ENCODE measurements at places on chromosomes 16 and 17.

GRCh38 chr17:79331492-79331891 lies 256.9 kb downstream of the ENGASE start:
- no peak for DNase-seq

GRCh38 chr17:8365143-8365542 lies 11.4 kb downstream of the KRABD2 start:
- DNase-seq: no peak

DNA sequence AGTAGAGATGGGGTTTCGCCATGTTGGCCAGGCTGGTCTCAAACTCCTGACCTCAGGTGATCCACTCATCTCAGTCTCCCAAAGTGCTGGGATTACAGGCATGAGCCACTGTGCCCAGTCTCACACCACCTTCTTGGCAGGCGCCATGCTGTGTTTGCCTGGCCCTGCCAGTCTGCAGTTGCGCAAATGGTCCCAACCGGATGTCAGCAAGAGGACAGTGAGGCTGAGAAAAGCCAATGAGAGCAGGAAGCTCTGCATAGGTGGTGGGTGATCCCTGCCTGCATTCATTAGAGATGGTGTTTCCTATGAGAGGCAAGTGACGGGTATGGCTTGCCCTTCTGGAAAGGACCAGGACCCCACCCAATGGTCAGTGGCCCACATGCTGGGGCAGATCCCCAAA lies 59.3 kb downstream of the PECAM1 start:
- no peak for DNase-seq

DNA sequence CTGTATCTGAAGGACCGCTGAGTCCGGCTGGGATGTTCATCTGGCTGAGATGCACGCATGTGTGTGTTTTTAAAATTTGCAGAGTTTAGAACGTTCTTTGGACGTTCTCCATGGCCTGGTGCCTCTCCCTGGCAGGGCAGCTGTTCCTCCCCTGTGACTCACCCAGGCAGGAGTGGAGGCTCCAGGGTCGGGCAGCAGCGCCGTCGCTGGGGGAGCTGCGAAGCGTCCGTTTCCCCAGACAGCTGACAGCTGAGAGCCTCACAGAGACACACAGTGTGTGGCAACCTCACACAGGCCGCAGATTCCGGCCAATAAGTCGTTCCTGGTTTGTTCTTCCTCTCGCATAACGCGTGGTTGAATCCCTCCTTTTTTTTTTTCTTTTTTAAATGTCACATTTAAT lies 80.6 kb downstream of the OR1D5 start:
- DNase-seq: no peak

- DNase-seq: no peak
Measured at GRCh38 chr17:45171338-45172231, 9.9 kb downstream of the HEXIM2 start.

DNA sequence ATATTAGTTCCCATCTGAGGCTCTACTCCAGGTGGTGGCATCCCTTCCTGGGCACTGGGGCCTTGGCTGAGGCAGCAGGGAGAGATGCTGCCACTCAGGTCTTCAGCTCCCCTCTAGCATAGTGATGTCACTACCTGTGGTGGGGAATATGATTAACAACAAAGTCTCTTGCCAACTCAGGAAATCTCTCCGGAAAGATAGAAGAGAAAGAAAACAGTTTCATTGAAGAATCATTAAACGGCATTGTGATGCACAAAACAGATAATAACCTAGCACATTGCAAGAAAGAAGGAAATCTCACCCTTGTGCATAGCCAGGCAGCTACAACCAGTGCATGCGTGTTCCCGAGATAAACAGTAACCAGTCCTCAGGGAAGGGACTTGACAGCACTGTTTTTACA lies 12.2 kb upstream of the ZNF267 start:
- no peak for DNase-seq

DNA sequence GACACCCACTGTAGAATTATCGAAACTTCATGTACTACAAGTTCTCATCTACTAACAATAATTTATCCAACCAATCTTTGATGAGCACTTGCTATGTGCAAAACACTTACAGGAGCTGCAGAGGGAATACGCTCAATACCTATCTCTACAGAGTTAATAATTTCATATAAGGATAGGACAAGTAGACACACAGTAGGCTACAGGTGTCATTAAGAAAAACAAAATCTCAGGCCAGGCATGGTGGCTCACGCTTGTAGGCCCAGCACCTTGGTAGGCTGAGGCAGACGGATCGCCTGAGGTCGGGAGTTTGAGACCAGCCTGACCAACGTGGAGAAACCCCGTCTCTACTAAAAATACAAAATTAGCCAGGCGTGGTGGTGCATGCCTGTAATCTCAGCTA lies 91.3 kb upstream of the PLEKHM1 start:
- no peak for DNase-seq

- no peak for DNase-seq
Measured at GRCh38 chr17:50219342-50219741, 17.9 kb upstream of the COL1A1 start.

GRCh38 chr17:903691-904481 lies 75.7 kb downstream of the NXN start:
- DNase-seq: no peak

- no peak for DNase-seq
Measured at GRCh38 chr16:77969861-77970260, 52.5 kb upstream of the CLEC3A start.

GRCh38 chr17:5678171-5678570 lies 93.9 kb upstream of the NLRP1 start:
- DNase-seq: no peak

DNA sequence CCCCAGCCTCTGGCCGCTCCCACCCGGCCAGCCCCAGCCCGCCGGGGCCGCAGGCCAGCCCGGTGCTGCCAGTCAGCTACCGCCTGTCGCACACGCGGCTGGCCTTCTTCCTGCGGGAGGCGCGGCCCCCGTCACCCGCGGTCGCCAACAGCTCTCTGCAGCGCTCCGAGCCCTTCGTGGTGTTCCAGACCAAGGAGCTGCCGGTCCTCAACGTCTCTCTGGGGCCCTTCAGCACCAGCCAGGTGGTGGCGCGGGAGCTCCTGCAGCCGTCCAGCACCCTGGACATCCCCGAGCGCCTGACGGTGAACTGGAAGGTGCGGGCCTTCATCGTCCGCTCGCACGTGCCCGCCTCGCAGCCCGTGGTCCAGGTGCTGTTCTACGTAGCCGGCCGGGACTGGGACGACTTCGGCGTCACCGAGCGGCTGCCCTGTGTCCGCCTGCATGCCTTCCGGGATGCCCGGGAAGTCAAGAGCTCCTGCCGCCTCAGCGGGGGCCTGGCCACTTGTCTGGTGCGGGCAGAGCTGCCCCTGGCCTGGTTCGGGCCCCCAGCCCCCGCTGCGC lies 46.8 kb downstream of the TMEM132E start:
- DNase-seq: no peak

DNA sequence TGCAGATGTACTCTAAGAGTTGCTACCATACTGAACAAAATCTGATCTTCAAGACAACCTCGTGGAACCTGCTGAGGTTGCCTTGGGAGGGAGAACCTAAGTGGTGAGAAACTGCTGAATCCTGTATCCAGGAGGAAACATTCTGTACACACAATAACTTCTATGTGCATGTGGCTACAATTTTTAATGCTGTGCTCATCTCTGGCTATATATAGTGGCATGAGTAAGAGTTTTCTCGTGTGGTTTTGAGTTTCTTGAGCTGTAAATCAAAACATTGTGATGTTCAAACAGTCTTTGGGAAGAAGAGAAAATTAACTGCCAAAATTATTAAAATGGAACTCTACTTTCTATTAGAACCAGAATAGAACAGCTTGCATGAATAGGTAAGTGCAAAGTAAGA lies 206.8 kb downstream of the CA10 start:
- DNase-seq: no peak

DNA sequence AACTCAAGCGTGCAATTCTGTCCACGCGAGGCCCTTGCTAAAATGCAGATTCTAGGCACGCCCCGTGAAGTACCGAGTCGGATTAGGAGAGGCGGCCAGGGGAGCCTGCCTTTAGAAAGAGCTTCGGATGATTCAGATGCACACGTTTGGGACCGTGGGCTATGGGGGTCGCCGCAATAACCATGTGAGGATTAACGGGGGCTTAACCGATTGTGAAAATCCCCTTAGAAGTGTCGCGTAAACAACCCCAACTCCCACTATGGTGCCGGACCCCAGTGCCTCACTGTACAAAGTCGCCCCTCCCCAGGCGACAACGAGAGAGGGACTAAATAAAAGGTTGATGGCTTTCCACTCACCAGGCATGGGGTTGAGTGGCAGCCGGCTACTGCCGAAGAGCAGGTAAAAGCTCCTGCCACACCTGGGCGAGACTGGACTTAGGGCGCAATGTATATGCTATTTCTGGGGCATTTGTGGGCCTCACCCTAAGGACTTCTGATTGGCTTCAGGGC lies 635 bp upstream of the SP2 start:
- no peak for DNase-seq

All from B cell (primary cell).